Substantia nigra (tissue), 51 donors: ENCODE measurements at places on chromosomes 6 and 20.

- DNase-seq, result no peak
Observed at GRCh38 chr6:96841345-96841744, 4.1 kb upstream of the GPR63 start.

GRCh38 chr6:139390447-139390846 lies 16.0 kb upstream of the CITED2 start:
- no peak for DNase-seq

DNA sequence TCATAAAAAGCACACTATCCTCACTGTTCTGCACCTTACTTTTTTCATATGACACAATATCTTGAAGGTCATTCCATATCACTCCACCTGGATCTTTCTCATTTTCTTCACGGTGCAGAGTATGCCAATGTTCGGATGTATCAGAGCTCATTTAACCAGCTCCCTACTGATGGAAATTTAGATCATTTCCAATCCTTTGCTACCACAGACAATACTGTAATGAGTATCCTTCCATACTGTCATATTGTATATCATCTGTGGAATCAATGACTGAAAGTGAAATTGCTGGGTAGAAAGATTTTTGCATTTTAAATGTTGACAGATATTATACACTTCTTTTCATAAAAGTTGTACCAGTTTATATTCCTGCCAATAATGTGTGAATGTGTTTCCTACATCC lies 2.2 kb upstream of the RAB44 start:
- DNase-seq, result no peak

DNA sequence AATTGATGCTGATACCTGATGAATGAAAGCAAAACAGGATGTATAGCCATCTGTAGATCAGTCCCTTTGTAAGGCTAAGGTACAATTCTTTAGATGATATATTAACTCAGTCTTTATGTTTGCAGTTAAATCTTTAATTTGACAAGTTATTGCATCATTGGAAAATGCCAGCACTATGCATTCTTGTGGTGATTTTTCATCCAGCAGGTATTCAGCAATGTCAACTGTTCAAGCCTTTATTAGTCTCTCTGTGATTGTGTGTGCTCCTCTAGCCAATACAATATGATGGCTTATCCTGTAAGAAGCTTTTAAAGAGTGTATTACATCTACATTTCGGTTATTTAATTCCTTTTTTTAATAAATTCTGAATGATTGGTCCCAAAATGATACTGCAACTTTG lies 34.3 kb downstream of the HLA-DMB start:
- DNase-seq, result no peak

DNA sequence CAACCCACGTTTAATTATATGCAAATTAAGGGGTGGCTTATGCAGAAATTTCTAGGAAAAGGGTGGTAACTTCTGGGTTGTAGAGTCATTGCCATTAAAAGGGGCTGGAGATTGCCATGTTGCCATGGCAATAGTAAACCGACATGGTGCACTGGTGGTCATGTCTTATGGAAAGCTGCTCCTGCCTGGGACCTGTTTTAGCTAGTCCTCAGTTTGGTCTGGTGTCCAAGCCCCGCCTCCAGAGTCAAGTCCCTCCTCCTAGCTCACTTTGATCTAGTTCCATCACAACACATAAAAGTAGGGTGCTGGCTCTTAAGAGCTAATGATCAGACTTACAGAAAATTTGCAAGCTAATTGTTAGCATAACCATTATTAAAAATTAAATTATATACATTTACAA lies 5.3 kb downstream of the SLC22A2 start:
- no peak for DNase-seq

GRCh38 chr6:166019214-166019613 lies 148.4 kb downstream of the TBXT start:
- DNase-seq, result no peak

DNA sequence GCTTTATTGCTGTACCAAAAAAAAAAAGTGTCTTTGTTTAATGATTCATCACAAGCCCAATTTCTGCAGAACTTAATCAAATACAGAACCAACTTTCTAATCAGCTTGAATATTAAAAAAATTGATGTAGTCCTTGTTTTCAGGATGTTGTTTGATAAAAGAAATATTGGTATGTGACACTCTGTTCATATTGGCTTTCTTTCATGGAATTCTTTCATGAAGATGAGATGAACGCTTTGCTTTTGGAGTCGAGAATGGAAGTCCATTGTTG lies 184.3 kb downstream of the ZNF217 start:
- DNase-seq, result no peak

- no peak for DNase-seq
Observed at GRCh38 chr6:159416891-159417560, 247.8 kb downstream of the FNDC1 start.

DNA sequence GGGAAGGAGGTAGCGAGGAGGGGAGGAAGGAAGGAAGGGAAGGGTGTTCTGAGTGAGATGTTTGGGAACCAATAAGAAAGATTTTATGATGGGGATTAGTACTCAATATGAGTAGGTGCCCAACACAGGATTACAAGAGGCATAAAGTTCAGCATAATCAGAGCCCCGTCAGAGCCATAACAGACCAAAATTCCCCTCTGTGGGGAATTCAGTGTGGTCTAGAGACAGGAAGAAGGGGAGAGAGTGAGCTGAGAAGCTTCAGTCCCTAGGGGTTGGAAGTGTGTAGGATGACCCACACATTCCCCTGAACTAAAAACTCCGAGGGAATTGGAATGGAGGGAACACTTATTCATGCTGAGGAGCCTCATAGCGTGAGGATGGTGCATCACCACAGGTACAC lies 160.3 kb upstream of the SASH1 start:
- no peak for DNase-seq

GRCh38 chr6:169269180-169270076 lies 15.8 kb upstream of the THBS2 start:
- DNase-seq, result no peak

GRCh38 chr6:132648356-132648755 lies 10.6 kb downstream of the TAAR1 start:
- no peak for DNase-seq

DNA sequence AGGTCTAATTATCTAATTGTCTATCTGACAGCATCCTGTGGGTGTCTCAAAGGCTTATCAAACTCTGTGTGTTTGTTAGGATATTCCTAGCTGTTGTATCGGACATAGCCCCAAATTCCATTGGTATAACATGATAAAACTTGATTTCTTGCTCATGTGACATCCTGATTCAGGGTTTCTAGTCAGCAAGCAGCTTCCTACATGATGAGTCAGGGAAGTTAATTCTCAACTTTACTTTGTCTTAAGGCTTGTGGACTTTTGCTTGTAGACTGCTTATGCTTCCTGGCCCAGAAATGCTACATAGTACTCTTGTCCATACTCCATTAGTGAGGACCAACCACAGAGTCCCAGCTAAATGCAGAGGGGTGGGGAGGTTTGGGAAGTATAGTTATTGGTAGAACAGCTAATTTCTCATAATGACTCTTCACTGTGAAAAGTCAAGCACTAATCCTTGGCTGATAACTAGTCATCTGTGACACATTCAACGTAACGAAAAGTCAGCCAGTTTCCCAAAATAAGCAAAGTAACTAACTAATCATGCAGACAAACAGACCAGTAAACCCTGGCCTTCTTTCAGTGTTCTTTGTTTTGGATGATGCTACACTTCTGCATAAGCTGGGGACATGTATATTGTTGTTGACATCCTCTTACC lies 25.8 kb downstream of the NKAIN2 start:
- DNase-seq, result no peak

- DNase-seq, result no peak
Observed at GRCh38 chr6:46699970-46700369, 12.3 kb downstream of the TDRD6 start.

GRCh38 chr20:51076786-51077685 lies 54.1 kb upstream of the KCNG1 start:
- DNase-seq, result no peak

DNA sequence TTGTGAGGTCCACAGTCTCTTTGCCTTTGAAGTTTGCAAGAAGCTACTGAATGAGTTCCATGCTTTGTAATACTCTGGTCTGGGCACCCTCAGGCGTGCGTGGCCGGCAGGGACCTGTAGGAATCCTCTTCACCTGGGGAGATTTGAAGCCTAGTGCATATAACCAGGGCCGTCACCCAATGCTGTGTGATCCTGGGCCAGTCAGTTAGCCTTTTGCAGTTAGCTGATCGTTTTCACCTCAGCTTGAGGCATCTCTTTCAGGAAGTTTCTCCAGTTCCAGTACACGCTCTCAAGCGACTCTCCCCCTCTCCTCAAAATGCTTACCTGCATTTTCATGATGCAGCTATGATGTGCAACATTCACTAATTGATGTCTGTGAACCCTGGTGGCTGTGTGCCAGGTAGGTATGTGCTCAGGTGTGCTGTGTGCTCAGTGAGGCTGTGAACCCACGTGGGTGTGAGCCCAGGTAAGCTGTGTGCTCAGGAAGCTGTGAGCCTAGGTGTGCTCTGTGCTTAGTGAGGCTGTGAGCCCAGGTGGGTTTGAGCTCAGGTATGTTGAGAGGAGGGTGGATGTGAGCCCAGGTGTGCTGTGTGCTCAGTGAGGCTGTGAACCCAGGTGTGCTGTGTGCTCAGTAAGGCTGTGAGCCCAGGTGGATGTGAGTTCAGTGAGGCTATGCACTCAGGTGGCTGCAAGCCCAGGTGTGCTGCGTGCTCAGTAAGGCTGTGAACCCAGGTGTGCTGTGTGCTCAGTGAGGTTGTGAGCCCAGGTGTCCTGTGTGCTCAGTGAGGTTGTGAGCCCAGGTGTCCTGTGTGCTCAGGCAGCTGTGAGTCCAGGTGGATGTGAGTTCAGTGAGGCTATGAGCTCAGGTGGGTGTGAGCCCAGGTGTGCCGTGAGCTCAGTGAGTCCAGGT lies 120.4 kb downstream of the PHACTR3 start:
- no peak for DNase-seq

DNA sequence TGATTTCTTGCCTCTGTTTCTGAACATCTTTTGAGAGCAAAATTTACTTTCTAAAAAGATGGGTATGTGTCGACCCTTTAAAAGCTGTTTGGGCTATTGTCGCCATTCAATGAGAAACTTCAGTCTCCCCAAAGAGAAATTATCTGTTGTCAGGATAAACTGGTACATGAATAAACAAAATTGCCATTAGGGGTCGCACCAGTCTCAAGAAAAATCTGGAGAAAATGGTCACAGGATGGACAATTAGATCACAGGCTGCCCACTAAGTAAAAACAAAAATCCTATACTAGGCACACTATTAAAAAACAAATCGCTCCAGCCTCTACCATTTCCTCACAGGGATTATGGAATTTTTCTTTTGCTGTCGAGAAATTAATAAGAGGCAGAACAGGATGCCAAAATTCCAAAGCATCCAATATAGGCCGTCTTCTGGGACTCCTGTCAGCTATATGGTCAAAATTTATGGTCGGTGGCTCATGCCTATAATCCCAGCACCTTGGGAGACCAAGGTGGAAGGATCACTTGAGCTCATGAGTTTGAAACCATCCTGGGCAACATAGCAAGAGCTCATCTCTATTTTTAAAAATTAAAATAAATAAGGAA lies 5.5 kb upstream of the HLA-E start:
- no peak for DNase-seq

DNA sequence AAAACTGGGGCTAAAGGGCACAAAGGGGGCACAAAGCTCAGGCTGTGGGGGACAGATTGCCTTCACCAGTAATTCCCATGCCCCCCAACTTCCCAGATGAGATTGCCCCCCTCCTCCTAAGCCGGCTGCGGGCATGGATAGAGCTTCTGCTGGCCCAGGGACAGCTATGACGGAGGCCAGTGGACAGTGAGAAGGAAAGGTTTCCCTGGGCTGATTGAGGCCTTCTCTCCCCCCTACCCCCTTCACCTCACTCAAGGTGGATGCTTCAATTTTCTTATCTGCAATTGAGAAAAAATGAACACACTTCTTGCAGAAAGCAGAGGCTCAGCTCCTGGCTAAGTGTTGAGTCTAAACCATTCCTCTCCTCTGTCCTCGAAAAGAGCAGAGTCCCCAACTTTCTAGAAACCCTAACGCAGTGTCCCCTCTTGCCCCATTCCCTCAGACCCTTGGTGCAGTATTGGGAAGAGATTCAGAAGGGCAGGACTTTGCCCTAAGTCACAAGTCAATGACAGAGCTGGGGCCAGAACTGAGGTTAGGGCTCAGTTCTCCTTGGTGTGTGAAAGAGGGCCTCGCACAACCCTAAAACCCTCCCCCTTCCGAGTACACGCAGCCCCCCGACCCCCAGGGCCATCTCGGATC lies 808 bp downstream of the SDC4 start:
- DNase-seq, result no peak

- DNase-seq, result peak; percentile 13
Observed at GRCh38 chr20:1391640-1392442, 1.0 kb downstream of the FKBP1A start.

- no peak for DNase-seq
Observed at GRCh38 chr6:127332383-127332961, 10.9 kb downstream of the ECHDC1 start.

GRCh38 chr6:125469915-125470314 lies 168.1 kb upstream of the HDDC2 start:
- DNase-seq, result no peak

- no peak for DNase-seq
Observed at GRCh38 chr6:22112461-22112860, 184.4 kb downstream of the PRL start.

- no peak for DNase-seq
Observed at GRCh38 chr6:16256781-16257180, 18.4 kb downstream of the GMPR start.

DNA sequence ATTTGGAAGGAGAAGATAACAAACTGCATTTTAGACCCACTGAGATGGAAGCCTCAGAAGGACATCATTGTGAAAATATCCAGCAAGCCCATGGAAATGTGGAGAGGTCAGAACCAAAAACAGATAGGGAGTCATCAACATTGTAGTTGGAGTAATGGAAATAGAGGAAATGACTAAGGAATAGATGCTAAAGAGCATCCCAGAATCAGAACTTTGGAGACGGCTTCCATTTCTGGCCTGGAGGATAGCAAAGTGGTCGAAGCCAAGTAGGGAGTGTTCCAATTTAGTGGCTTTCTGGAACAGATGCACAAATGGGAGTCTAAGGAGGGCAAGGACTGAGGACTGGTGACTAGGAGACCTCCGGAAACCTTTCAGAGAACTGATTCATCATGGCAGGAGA lies 3.6 kb downstream of the BEND6 start:
- DNase-seq, result no peak
